ENCODE measurements at places on chromosomes 3 and 15. TPM values are rescaled to one million over a fixed set of nuclear protein-coding genes. Genes with fewer than 3 reads are reported as not detected.
A peak's percentile ranks its signal among the peaks of the same experiment; 100 is the strongest.

DNA sequence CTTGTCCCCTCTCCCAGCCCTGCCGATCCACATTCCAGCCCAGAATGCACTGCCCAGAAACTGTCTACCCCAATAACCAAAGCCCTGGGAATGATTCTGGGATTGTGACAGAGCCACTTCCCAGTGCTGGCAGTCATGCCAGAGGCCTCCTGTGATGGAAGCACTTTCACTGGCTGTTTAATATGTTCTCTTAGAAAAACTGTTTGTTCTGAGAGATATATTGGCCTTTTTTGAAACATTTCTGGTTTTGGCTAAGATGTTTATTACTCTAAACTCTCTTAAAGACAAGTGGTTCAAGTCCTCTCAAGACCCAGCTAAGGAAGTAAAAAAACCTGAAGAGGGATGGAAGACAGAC, 74.0 kb upstream of the HACD2 start:
- H3K4me1 ChIP-seq = peaks cover 44% of the 10 kb centered on the region
- no peak for DNase-seq
- H3K27ac ChIP-seq = no peak overlapping the region
- H3K27me3 ChIP-seq = no peaks in the 10 kb centered on the region
- no peak overlapping the region for H3K4me3 ChIP-seq

- no peak for DNase-seq
- no peaks in the 10 kb centered on the region for H3K27me3 ChIP-seq
- H3K27ac ChIP-seq = no peak overlapping the region
- H3K4me3 ChIP-seq = no peak overlapping the region
- peaks cover 69% of the 10 kb centered on the region for H3K36me3 ChIP-seq
- H3K4me1 ChIP-seq = no peaks in the 10 kb centered on the region
Observed at GRCh38 chr3:158651192-158651591, 6.9 kb downstream of the GFM1 start.

DNA sequence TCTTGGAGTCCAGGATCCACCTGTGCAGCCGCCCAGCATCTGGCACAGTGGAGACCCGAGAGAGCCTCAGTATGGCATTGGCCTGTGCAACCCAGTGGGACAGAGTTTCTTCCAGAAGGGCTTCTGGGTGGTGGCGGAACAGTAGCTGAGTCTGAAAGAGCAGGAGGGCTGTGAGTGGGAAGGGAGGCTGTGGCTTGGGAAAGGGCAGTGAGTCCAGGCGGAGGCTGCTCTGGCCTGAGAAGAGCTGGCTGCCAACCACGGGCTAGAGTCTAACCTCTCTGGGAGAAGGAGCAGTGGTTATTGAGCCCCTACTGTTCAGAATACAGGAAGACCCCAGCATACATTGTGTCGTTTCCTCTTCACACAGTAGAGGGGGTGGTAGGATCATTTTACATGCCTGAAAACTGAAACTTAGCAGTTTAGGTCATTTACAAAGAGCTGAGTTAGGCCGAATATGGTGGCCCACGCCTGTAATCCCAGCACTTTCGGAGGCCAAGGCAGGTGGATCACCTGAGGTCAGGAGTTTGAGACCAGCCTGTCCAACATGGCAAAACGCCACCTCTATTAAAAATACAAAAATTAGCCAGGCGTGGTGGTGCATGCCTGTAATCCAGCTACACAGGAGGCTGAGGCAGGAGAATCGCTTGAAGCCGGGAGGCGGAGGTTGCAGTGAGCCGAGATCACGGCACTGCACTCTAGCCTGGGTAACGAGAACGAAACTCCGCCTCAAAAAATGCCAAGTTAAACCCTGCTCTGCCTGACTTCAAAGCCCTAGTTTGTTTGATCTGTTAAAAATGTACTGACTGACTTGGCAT, 3.2 kb downstream of the AEN start:
- no peak for DNase-seq
- no peaks in the 10 kb centered on the region for H3K27me3 ChIP-seq
- H3K4me3 ChIP-seq = no peak overlapping the region
- peaks cover 35% of the 10 kb centered on the region for H3K36me3 ChIP-seq

DNA sequence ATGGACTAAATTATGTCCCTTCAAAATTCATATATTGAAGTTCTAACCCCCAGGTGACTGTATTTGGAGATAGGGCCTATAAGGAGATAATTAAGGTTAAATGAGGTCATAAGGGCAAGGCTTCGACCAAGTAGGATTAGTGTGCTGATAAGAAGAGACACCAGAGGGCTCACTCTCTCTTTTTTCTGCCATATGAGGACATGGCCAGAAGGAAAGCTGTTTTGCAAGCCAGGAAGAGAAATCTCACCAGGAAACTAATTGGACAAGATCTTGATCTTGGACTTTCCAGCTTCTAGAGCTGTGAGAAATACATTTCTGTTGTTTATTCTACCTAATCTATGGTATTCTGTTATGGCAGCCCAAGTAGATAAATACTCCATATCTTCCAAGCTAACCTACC, 503.6 kb upstream of the NAALADL2 start:
- no peak overlapping the region for H3K27ac ChIP-seq
- DNase-seq = no peak
- no peak overlapping the region for H3K4me3 ChIP-seq

DNA sequence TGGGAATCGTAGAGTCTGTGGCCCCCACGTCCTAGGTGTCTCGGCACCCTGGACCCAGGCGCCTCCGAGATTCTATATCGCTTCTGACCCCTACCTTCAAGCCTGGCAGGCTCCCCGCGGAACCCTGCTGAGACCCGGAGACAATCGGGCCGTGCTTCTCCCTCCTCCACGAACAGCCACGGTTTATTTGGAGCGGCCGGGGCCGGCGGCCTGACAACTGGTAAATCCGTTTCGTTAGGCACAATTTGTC, 1.4 kb downstream of the GATA2 start:
- peaks cover 65% of the 10 kb centered on the region for H3K4me1 ChIP-seq
- DNase-seq = no peak
- peak overlapping the region; percentile 60 for H3K4me3 ChIP-seq
- no peaks in the 10 kb centered on the region for H3K36me3 ChIP-seq

Gene PLAAT1
- total RNA-seq = 8.4 TPM

Data from heart left ventricle (tissue), 16 donors.